RWPE2 (cell line): ENCODE measurements at places on chromosomes 3 and 15.

DNA sequence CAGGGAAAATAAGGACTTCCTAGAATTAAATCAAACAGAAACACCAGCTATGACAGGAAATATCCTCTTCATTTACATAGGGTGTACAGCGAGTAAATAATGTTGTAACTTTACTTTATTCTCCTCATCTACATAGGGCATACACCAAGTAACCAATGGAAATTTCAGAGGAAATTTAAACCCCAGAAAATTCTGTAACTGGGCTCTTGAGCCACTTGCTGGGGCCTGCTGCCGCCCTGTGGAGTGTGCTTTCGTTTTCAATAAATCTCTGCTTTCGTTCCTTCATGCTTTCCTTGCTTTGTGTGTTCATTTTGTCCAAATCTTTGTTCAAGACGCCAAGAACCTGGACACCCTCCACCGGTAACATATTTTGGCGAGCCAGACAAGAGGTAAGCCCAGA, 990.4 kb upstream of the CADM2 start:
- no peak for DNase-seq

- DNase-seq, result no peak
These were observed 5.2 kb downstream of the EXOSC7 start for GRCh38 chr3:44981220-44981619.

- DNase-seq, result no peak
These were observed at the start of gene SLC9C1 for GRCh38 chr3:112293368-112294321. SLC9C1 (minus strand) TSS chr3:112294216; CDS start chr3:112286791, 7,425 bp downstream.

GRCh38 chr15:65373163-65373651, 4.6 kb downstream of the IGDCC3 start:
- peak; percentile 61 for DNase-seq

GRCh38 chr15:94004697-94005096, 226.7 kb upstream of the MCTP2 start:
- no peak for DNase-seq

GRCh38 chr3:9468460-9468859, 71.0 kb downstream of the SETD5 start:
- DNase-seq, result no peak

DNA sequence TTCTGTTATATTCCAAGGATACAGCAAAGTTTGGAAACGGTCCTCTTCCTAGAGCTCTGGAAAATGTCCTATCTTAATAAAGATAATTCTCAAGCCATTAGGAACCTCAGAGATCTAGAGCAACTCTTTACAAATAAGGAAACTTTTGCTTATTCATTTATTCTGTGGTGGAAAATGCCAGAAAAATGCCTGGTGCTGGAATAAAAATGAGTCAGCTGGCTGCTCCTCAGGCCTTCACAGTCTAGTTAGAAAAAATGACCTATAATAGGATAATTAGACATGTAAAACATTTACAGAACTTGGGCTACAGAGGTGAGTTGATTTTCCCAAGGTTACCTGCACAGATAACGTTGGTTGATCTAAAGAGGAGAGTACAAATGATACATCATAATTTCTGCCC, 372.5 kb downstream of the NLGN1 start:
- DNase-seq, result no peak

DNA sequence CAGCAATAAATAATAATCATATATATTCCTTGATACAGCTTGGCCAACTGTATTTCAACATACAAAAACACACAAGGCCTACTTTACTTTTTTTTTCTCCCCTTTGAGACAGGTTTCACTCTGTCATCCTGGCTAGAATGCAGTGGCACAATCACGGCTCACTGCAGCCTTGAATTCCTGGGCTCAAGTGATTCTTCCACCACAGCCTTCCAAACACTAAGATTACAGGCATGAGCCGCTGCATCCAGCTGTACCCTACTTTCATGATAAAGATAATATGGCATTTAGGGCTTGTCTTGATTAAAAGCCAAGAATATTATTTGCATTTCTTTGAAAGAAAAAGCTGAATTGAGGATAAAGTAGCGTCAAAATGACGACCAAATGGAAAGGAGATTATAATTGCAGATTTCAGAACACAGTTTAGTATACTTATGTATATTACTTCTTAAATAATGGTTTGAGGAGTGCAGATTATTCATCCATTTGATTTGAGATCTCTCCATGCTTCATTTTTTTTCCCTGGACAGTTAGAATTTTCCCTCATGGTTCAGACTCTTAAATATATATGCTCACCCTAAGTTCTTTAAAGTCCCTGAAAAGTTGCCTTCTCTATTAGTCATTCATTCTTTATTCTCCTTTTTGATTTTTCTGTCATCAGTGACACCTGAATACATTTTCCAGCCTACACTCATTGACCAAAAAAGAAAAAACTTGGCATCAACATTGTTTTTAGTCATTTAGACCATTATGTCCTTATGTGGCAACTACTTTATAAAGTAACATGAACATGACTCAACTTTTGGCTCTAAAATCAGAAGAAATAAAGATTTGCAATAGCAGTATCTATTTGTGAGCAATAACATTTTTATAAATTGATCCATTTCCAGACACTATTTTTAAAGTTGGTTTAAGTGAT, 48.5 kb upstream of the MLF1 start:
- no peak for DNase-seq

GRCh38 chr15:57026016-57026592, 107.7 kb downstream of the TCF12 start:
- DNase-seq, result no peak

DNA sequence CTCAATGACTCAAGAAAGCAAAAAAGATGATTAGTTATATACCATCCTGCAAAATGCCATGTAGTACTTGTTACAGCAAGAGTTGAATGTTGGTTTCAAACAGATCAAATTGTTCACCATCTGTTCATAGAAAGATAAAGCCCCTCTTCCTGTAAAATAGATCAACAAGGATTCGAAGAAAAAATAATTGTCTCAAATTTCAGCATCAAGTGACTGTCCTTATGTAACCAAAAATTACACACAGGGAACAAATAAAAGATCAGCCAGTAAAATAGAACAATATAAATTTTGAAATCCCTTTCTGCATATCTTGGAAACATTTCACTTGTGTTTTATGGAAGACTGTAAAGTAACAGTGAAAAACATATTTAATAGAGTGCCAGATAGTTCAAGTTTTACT, 165.1 kb upstream of the STAC start:
- no peak for DNase-seq

GRCh38 chr15:61480863-61481262, 251.8 kb upstream of the RORA start:
- DNase-seq, result no peak

GRCh38 chr3:32021748-32022147, 40.2 kb downstream of the ZNF860 start:
- no peak for DNase-seq

DNA sequence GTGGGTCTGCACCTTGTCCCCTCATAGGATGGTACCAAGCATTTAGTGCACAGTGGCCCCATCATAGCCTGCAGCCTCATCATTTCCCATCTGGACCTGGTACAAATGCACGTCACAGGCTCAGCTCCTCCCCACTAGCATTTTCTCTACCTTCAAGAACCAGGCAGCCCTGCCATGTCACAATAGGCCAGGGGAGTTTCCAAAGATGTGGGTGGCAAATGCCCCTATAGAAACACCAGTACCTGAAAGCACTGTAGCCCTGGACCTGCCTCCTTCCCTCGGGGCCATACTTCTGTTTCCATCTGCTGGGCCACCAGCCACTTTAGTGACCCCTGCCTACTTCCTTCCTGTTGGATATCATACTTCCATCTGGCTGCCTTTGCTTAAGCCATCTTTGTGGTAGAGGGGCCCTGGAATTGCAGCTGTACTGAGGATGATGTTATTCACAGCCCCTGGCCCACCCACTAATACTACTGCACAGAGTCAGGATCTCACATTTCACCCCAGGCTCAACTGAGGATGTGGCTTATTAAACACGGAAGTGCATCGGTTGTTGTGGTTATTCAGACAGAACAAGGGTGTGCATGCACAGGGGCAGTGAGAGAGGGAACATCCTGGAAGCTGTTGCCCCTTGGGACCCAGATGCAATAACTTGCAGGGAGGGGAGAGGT, 3.8 kb downstream of the TCTA start:
- DNase-seq, result no peak

DNA sequence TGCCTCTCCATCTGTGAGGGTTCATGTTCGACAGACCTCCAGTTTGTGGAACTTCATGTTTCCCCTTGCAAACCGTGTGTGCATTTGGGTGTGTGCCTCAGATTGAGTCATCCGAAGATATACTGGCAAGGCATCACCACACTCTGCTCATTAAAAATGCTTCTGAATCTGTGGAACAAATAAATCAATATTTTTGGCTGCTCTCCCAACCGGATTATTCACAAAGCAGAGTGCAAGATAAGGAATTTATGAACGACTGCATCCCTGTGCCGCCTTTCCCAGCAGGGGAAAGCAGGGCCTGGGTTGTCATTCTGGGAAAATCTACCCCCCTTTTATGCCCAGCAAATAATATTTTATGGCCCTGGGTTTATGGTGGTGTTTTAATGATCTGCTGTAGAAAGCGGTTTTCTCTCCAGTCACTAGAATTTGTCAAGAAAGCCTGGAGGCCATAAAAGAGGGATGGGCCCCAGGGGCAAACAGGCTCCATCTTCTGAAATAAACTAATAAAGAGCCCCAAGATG, 4.2 kb upstream of the WNT5A start:
- DNase-seq, result no peak

DNA sequence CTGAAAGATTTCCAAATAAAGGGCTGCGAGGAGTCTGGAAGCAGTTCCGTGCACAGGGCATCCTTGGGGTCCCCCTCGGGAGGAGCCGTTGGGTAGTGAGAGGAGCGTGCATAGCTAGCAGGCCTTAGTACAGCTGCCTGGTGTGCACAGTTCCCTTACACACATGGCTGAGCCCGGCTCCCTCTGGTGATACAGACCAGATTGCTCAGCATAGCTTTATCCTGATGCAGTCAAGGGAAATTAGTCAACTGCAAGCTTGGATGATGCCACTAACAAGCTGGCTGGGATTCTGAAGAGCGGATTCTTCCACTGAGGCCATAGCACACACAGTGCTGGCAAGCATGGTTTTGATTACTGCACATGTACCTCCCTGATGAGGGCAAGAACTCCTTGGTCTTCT, 349.4 kb downstream of the LRTM1 start:
- no peak for DNase-seq

- no peak for DNase-seq
These were observed 488.5 kb upstream of the MDFIC2 start for GRCh38 chr3:70800951-70801350.

DNA sequence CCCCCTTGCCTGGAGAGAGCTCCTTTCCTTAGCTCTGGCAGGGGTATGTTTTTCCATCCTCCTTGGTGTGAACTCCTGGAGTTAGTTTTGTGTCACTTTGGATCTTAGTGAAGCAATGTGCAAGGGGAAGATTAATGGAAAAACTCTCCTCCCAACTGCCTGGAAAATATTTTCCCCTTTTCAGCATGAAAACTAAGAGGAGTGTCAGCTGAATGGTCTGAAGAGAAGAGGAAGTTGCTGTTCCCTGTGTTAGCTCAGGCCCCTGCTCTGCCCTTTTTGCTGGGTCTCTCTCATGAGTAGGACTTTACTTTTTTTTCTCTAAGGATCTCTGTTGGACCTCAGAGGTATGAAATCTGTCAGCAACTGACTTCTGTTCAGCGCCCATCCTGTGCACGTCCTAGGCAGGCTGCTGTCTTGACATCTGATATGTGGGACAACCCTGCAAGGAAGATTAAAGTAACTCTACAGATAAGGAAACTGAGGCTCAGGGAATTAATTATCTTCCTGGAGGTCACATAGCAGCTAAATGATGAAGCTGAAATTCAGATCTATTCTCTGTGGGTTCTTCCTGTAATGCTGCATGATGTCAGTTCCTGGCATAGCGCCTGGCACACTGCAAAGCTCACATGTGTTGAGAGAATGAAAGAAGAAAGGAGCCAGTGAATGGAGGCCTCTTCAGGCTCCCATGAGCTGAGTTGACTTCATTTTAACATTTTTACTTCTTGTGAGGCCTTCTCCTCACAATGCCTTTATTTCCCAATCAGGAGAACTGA, 109.7 kb upstream of the GALNT15 start:
- DNase-seq, result no peak

DNA sequence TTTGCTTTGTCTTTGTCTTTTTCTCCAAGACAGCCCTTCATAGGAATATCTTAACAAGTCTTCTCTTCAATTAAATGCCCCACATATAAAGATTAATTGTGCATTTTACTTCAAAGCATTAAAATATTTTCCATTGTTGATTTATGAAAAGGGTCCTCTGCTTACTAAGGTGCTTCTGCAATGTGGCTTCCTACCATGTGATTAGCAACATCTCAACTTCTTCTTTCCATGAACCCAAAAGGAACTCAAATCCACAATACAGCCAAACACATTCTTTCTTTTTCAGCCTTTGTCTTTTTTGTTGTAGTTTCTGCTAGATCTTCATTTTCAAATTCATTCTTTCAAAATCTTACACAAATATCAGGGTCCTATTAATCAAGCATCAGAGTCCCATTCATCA, 309.2 kb downstream of the NSUN3 start:
- DNase-seq, result no peak

- no peak for DNase-seq
These were observed 40.2 kb upstream of the MEIS2 start for GRCh38 chr15:37140531-37141058.

DNA sequence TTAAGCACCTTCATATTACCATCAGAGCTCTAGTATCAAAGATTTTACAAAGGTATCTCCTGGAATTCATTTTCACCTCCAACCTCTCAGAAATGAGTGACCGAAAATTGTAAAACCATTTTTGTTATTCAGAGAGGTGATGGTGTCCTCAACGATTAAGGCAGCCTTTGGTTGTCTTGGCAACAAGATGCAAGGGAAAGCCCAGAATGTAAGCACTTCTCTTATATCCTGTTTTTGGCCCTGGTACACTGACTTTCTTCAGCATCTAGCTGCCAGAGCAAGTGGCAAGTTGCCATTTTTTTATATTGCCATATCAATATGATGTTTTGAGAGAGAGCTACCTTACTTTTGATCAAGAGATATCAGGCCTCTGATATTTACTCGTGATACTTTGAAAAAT, 384.9 kb upstream of the NECTIN3 start:
- DNase-seq, result no peak

GRCh38 chr3:44966795-44967278, 9.1 kb downstream of the ZDHHC3 start:
- peak; percentile 82 for DNase-seq

GRCh38 chr3:172513488-172513887, 9.7 kb downstream of the TNFSF10 start:
- DNase-seq, result no peak

GRCh38 chr15:76105391-76105790, 45.6 kb downstream of the TMEM266 start:
- no peak for DNase-seq

- DNase-seq, result no peak
These were observed 1.0 kb downstream of the LYSMD4 start for GRCh38 chr15:99732124-99732750.

GRCh38 chr3:184595726-184596125, 34.1 kb downstream of the EPHB3 start:
- DNase-seq, result no peak

- DNase-seq, result no peak
These were observed 182.6 kb downstream of the WDR72 start for GRCh38 chr15:53576841-53577240.
